ENCODE measurements at places on chromosomes 2 and 18.

DNA sequence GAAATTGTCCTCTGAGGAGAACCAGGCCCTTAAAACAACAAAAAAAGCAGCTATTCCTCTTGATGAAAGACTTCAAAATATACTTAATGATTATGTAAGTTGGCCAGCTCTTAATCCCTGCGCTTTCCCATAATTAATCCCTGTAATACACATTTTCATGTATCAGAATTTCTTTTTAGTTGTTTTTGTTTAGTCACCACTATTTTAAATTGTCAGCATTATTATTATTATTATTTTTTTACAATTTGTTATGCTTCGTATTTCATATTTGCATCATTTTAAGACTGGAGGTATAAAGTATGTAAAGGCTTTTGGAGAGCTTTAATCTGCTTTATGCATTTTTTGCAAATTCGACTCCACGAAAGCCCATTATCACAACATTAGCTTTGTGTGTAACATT is 152.9 kb downstream of the ACOXL start:
- DNase-seq: no peak

DNA sequence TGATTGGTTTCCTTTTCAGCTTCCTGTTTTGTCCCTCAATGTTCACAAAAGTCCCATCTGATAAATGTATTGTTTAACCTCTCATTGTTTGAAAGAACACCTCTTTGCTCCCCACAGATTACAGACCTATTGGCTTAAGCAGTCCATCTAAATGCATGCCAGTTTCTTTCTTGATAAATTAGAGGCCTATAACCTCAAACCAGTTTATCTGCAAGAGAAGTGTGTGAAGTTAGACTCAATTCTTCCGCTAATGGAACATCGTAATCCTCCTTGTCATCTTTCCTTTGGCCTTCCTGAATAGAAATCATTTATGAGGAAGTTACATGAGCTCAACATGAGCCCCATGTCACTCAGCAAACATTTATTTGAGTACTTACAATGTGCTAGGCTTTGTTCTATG is 74.0 kb downstream of the FRZB start:
- DNase-seq: no peak

DNA sequence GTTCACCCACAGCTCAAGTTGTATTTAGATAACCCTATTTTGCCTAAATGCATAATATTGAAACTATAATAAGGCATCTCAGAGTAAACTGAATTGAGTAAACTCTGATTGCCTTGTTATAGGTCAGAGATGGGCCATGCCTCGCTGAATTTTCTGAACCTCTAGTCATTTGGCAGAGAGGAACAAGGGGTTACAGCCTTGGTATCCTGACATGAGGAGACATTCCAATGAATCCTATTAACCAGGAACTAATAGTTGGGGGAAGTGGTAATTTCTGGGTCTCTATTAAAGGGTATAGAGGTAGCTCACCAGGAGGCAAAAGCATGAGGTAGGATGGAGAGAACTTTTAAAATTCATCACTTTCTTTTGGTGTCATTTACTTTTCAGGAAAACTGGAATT is 227.4 kb upstream of the CHST9 start:
- DNase-seq: no peak

GRCh38 chr18:75364512-75365253 is 62.8 kb downstream of the SMIM21 start:
- DNase-seq: no peak

Data from stimulated activated CD4-positive, alpha-beta T cell treated with anti-CD3 and anti-CD28 coated beads, Interleukin-1b, Interleukin-23, amount 100 ng/mL, for 1 hour (primary cell).